ENCODE measurements at places on chromosomes 11 and 22. TPM values are rescaled to one million over a fixed set of nuclear protein-coding genes. Genes with fewer than 3 reads are reported as not detected.

Gene C1QTNF5
- total RNA-seq = 9.6 TPM

Gene OR5T2
- total RNA-seq = not detected

DNA sequence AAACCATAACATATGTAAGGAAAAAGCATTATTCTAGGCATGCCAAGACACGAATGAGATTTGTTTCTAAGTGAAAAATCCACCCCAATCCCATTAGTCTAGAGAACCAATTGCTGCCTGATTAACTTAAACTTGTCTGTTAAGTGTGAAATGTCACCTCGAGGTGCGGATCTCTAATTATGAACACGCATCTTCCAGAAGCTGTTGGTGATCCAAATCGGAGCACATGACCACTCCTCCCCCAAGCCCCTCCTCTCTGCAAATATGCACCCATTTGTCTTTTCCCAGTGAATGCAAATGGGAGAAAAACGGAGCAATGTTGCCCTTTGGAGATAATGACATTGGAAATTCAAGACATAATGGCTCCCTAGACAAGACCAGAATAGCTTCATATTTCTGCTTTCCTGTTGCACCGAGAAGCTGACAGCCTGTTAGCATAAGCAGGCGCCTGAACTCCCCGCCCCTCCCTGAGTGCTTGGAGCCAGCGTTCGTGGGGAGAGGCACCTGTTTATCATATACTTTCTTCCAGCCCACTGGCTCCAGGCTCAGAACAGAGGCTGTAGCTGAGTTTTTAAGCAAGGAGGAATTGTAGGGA, 6.0 kb upstream of the FXYD6 start:
- H3K4me3 ChIP-seq = no peak overlapping the region
- H3K4me1 ChIP-seq = peaks cover 6% of the 10 kb centered on the region
- no peak for DNase-seq
- peaks cover 7% of the 10 kb centered on the region for H3K27me3 ChIP-seq

Gene SEPTIN5
- 10.9 TPM for total RNA-seq

DNA sequence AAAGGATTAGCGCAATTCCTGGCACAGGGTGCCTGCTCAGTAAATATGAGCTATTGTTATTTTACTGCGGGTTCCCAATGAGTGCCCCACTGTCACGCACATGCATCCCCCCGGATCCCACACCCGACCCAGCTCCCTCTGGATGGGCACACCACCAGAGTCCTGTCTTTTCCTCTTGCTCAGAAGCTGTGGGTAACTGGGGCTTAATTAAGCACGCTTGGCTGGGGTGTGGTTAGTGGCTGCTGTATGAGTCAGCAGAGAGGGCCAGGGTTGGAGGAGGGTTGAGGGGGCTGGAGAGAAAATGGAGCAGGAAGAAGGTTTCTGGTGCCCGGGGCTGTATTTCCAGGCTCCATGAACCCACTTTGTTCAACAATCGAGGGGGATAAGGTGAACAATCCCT, 30.3 kb upstream of the NECTIN1 start:
- no peak overlapping the region for H3K4me3 ChIP-seq
- DNase-seq = peak; percentile 8
- H3K4me1 ChIP-seq = no peaks in the 10 kb centered on the region
- H3K36me3 ChIP-seq = no peaks in the 10 kb centered on the region
- H3K27me3 ChIP-seq = no peaks in the 10 kb centered on the region
